Stimulated activated CD4-positive, alpha-beta T cell treated with anti-CD3 and anti-CD28 coated beads, Interleukin-2, amount 100 ng/mL, for 48 hours (primary cell): ENCODE measurements at places on chromosomes 1 and 21.

DNA sequence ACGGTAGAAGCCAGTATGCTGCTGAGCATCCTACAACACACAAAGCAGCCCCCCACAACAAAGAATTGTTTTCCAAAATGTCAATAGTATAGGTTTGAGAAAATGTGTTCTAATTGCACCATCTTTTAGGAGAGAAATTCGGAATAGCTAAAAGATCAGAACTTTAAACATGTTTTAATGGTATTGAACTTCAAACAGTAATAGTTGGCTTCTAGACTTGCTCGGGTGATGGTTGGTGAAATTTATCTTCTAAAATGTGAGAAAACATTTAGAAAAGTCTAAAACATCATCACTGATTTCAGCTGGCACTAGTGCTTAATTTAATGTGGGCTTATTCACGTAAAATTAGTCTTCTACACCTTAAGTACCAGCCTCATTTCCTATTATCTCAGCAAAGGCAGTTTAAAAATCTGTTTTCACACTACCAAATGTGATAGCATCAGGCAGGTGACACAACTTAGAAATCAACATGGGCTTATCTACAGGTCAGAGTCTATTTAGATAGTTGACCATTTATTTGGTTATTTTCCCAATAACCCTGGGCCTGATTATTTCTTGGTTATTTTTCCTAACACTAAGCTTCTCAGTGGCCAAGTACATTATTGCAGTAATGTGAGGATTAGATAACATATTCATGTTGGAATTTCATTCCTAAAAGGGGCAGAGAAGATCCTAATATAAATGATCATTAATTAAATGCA, 399.3 kb upstream of the PKN2 start:
- no peak for DNase-seq

GRCh38 chr1:248114890-248115289, 19.9 kb downstream of the OR2L13 start:
- no peak for DNase-seq

DNA sequence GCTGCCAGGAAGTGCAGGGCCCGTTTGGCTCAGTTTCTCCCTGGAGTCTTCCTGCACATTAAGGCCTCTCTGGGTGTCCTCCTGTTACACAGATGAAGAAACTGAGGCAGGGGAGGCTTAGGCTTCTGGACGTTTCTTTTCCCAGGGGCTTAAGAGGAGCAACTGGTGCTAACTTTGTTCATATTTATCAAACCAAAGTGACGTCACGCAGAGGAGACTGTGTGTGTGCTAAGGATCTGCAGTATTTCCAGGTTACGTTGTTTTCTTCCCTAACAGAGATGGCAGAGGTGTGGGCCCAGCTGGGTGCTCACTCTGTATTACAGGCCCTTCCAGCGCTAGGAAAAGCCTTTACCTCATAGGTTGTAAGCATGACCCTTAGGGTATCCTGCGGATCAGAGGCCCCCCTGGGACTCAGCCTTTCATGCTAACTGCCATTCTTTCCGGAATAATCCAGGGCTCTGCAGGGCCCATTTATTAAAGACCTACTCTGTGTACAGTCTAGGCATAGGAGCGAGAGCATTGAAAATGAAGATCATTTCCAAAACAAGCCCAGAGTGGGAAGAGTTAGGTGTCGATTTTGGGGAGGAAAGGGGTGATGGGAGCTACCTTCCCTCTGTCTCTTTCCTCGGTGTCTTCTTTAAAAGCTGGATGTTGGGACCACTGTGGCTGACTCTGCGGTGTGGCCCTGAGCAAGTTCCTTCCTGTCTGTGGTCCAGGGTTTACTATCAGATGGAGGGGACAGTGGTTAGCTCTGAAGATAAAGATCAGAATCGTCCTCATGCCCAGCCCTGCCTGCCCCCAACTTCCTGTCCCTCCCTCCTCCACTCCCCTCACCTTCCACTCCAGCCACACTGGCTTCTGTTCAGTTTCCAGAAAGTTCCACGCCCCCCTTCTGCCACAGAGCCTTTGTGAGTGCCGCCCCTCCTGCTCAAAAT, 4.6 kb downstream of the AGTRAP start:
- DNase-seq = no peak

GRCh38 chr1:203426870-203427269, 48.7 kb upstream of the PRELP start:
- no peak for DNase-seq

DNA sequence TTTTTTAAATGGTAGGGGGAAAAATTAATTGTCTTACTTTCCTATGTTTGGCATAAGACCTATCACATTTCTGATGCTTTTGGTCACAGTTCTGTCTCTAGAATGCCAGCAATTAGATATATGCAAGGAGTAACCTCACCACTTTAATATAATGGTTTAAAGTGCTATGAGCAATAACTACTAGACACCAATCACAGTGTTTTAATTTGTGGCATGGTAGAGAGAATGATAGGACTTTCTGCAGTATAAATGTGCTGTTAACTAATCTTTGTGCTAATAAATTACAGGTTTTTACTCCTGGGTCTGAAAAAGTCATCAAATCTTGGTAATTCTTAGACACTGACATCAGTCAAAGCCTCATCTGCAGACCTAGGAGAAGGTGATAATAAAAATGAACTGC, 2110.3 kb downstream of the NCAM2 start:
- no peak for DNase-seq

DNA sequence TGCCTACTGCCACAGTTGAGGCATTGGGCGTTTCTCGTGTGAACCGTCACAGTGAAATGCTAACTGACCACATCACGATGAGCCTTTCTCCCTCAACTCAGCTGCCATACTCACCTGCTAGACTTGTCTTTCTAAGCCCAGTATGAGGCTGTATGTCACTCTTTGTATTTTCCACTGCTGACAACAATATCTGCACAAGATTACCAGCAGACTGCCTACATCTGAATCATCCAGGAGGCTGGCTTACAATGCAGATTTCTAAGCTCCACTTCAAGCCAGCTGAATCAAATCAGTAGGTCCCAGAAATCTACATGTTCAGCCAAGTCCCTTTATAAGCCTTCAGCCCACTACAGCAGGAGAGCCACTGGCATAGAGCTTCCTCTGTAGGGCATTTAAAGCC, 355.0 kb upstream of the DUSP10 start:
- no peak for DNase-seq

DNA sequence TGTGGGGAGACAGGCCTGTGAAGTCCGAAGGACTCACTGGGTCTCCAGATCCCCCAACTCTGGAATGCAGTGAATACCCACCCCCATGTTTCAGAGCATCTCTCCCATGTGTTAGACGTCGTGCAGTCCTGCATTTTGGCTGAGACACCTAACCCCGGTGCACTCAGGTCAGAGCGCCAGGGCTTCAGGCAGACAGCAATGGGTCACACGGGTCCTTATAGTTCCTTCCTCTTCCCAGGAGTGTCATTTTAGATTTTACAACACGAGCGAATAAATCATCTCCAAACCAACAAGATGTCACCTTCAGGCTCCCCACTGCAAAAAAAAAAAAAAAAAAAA, 5.1 kb downstream of the PRRX1 start:
- DNase-seq = no peak

- DNase-seq = no peak
Observed at GRCh38 chr1:68115308-68115707, 64.9 kb upstream of the DIRAS3 start.

- DNase-seq = no peak
Observed at GRCh38 chr1:235996048-235996785, 68.7 kb downstream of the NID1 start.

- no peak for DNase-seq
Observed at GRCh38 chr1:151887028-151887427, 22.3 kb downstream of the THEM4 start.

DNA sequence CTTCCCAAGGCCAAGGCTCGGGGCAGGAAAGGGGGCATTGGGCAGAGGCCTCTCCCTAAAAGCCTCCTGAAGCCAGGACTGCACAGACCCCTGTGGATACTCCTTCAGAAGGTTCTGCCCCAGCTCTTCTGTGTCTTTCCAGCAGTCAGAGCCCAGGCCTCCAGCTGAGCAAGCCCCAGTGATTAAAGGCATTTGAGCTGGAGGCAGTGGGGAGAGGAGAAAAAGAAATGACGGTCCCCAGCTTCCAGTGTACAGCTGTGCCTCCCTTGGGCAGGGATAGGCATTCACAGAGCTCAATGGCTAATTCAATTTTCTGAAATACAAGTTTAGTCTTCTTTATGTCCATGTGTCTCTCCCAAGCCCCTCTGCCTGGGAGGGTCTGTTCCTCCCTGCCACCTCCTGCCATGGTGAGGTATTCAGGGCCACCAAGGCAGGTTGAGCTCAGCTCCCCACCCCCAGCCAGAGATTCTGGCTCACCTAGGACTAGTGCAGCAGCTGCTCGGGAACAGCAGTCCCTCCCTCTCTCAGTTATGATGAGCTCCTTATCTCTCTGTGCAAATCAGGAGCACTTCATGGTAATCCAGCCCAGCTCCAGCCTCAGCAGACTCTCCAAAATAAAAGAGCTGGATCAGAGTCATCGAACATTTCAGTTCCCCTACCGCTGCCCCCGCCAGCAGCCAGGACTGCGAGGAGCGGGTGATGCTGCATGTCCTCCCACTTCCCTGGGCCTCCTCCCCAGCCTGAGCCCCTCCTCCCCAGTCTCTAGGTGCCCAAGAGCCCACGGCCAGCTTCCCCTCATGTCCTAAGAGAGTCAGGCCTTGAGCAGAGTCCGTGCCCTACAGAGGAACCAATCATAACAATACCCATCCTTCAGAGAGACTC, 208.4 kb upstream of the ZC3H12A start:
- no peak for DNase-seq

GRCh38 chr1:241401156-241401555, 44.2 kb upstream of the RGS7 start:
- no peak for DNase-seq

DNA sequence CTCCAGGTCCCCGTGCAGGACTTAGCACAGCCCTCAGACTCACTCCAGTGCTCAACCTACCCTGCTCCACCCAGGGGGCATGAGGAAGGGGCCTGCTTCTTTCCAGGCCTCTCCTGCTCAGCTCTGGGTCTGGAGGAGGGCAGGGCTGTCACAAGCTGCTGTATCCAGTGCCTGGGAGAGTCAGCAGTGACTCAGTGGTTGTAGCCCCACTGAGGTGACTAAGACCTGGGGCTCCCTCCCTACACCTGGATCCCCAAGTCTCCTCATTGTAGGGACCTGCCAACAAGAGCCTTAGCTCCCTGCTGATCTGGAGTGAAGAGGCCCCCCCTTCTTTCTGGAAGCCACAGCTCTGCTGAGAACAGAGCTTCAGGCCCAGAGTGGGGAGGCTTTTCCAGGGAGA, 36.1 kb upstream of the FAM131C start:
- DNase-seq = no peak

DNA sequence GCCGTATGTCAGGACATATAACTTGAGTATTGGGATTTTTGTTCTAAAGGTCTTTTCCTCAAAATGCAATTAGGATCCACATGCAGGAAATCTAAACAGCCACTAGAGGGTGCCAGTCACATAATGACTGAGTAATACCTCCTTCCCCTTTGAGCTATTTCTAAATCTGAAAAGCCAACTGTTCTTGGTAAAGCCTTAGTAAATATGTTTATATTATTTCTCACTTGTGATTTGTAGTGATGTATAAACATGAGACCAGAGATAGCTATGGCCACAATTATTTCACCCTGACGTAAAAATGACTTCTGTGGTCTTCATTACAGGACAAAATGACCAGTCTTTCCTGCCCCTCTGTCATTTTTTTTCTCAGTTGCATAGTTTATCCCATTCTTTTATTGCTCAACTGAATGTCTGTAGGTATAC, 41.0 kb upstream of the DR1 start:
- peak; percentile 29 for DNase-seq

DNA sequence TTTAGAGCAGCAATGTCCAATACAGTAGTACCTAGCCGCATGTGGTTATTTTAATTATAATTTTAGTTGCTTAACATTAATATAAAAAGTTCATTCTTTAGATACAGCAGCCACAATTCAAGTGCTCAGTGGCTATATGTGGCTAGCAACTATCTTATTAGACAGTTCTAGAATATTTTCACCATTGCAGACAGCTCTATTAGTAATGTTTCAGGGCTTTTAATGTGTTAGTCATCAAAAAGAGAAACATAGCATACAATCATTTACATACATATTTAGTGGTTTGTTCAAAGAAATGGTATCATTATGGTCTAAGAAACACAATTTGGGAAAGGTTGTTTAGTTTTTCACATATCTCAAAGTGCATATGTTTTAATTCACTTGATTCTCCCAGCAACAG, 66.6 kb upstream of the DYNLT5 start:
- no peak for DNase-seq

GRCh38 chr1:172394141-172394751, 26.2 kb upstream of the C1orf105 start:
- peak; percentile 51 for DNase-seq

DNA sequence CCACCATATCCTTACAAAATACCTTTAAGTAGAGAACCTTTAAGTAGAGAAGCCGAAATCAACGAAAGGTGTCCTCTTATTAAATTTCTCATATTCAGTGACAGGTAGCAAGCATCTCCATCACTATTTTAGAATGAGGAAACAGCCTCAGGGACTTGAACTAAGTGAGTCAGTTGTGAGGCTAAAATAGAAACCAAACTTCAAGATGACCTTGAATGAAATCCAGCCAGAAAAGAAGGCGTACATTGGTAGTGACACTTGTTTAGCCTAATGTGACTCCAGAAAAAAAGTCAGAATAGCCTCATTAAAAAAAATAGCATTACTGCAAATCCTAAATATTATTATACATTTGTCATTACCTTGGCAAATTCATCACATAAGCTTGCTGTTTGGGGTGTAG, 20.1 kb downstream of the RGS8 start:
- DNase-seq = no peak

DNA sequence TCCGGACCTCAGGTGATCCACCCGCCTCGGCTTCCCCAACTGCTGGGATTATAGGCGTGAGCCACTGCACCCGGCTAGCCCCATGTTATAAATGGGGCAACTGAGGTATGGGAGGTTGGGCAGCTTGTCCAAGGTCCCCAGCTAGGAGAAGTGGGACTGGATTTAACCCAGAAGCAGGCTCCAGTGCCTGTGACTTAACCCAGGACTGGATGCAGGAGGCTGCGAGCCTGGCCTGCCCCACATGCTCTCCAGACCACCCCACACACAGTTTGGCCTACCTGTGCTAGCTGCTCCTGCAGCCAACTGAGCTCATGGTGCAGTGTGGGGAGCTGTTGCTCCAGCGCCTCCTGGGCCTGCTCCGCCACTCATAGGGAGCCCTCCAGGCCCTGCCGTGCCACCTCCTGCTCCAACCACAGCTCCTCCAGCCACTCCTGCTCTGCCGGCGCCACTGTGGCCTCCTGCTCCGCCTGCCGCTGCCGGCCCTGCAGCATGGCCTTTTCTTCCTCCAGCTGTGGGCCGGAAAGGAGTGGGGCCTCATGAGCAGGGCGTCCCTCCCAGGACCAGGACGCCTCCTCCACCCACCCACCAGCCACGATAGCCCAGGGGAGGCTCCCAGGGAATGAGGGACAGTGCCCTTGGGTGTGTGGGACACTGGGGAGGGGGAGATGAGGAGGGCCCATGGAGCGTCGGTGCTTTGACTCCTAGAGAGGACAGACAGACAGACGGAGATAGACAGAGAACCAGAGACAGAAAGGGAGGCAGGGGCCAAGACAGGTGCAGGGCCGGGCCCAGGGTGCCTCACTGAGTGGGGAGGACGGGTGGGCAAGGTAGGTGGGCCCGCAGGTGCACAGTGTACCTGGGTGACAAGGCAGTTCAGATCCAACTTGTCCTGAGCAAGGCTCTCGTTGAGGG, 12.4 kb upstream of the NBPF1 start:
- no peak for DNase-seq
